ENCODE measurements at places on chromosomes 5 and 9. TPM values are rescaled to one million over a fixed set of nuclear protein-coding genes. Genes with fewer than 3 reads are reported as not detected.

TRIM14 gene
- total RNA-seq: 17.8 TPM

SLC46A2 gene
- total RNA-seq: not detected

TAF1L gene
- total RNA-seq: not detected

CCDC192 gene
- total RNA-seq: not detected

C9 gene
- total RNA-seq: not detected

FGF18 gene
- total RNA-seq: not detected

IRX1 gene
- total RNA-seq: 17.1 TPM

DTWD2 gene
- total RNA-seq: 7.7 TPM

TUSC1 gene
- 10.2 TPM for total RNA-seq

All from H4 (cell line).